ENCODE measurements at places on chromosomes 13 and 19.

GRCh38 chr13:33744589-33745369 lies 73.2 kb upstream of the RFC3 start:
- DNase-seq = no peak

GRCh38 chr13:102236830-102237229 lies 165.0 kb downstream of the FGF14 start:
- DNase-seq = no peak

- DNase-seq = peak; percentile 89
Measured at GRCh38 chr19:49475995-49476880, 2.2 kb downstream of the FLT3LG start.

GRCh38 chr19:38544569-38545315 lies 73.0 kb downstream of the MAP4K1 start:
- no peak for DNase-seq

GRCh38 chr13:30857018-30857417 lies 49.1 kb upstream of the MEDAG start:
- DNase-seq = no peak
